ENCODE measurements at places on chromosomes 7 and 10.

DNA sequence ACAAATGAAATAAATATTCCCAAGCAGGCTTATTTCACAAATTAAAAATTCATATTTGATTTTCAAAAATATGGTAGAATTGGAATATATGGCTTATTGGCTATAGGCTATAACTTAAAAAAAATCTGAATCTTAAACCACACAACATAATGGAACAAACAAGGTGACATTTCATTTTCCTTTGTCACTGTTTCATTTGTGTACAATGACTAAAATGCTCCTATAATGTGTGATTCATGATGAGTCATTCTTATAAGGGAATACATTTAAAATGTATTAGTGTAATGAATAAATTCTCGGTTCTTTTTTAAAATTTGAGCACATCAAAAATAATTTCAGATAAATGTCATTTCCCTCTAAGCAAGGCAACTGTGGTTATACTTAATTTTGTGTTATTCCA is 148.0 kb upstream of the ANK3 start:
- DNase-seq = no peak

DNA sequence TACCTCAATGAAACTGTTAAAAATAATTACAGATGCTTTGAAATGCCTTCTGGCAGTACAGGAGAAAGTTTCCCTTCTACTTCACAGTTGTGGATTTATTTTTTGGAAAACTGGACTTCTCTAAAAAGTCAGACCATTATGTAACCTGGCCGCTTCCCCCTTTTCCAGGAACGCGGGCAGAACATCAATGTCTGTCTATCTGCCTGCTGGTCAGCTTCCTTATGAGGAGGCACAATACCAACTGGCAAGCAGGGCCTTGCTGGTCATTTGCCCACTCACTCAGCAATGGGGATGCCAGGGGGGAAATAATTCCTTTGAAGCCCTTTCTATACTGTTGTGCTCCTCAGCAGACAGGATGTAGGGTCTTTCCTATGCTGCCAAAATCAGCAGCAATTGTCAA is 22.5 kb upstream of the ADRB1 start:
- no peak for DNase-seq

GRCh38 chr7:157558516-157558874 is 221.7 kb downstream of the DNAJB6 start:
- DNase-seq = no peak

DNA sequence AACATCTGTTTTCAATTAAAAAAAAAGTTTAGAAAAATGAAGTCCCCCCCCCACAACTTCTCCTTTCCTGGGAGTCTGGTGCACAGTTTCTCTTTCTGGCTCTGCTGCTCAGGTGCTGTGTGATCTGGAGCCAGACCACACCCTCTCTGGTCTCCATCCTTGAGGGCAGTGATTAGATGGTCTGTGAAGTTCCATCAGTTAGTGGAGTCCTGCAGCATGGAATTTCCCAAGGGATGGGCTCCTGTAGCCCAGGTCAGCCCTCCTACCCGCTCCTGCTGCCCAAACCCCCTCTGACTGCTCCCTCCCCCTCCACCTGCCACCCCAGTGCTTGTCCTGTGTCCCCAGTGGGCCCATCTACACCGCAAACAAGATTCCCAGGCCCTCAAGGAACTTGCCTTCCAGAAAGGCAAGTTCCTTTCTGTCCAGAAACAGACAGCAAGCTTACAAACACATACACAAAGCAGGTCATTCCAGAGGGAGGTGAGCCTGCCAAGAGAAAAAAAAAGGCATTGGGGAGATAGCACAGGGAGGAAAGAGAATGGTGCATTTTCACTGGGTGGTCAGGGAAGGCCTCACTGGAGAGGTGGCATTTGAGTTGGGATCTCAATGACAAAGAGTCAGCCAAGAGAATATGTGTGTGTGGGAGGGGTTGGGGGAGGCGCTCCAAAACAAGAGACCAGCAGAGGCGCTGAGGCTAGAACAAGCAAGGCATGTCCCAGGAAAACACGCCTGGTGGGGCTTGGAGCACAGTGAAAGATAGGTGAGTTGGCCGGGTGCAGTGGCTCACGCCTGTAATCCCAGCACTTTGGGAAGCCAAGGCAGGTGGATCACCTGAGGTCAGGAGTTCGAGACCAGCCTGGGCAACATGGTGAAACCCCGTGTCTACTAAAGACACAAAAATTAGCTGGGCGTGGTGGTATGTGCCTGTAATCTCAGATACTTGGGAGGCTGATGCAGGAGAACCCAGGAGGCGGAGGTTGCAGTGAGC is 49.5 kb upstream of the SLC29A3 start:
- no peak for DNase-seq

DNA sequence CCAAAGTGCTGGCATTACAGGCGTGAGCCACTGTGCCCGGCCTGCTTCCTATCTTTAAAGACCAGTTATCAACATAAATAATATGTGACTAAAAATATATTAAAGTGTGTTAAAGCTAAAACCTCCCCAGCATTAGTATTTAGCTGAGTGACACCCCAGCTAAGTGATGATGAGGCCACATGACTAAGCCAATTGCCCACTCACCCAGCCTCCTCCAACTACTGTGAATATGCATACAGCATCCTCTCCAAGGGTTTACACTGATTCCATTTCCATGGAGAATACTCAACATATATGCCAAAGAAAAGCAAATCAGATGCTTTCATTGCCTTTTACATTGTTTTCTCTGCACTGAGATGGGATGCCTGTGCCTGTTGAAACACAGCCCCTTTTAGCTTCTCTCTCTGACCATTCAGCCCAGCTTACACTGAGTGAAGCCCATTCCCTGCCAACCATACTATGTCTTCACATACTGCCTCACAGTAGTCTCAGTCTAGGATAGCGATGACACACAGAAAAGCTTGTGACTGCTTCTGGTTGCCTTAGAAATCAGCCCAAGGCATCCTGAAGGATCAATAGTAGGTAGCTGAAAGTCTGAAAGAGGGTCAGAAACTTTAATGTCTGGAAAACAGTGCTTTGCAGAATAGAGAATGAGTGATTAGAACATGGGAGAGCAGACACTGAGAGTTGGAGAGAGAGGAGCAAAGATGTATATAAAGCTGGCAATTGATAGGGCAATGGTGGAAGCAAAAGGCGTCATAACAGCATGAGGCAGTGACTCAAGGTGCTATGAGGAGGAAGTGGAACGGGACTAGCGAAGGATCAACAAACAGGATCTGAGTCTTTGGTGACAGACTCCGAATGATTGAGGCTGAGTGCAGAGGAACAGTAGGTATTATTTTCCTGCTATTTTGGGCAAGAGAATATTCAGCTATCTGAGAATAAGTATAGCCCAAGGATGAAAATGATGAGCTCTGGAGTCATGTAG is 19.8 kb upstream of the ATE1 start:
- no peak for DNase-seq

DNA sequence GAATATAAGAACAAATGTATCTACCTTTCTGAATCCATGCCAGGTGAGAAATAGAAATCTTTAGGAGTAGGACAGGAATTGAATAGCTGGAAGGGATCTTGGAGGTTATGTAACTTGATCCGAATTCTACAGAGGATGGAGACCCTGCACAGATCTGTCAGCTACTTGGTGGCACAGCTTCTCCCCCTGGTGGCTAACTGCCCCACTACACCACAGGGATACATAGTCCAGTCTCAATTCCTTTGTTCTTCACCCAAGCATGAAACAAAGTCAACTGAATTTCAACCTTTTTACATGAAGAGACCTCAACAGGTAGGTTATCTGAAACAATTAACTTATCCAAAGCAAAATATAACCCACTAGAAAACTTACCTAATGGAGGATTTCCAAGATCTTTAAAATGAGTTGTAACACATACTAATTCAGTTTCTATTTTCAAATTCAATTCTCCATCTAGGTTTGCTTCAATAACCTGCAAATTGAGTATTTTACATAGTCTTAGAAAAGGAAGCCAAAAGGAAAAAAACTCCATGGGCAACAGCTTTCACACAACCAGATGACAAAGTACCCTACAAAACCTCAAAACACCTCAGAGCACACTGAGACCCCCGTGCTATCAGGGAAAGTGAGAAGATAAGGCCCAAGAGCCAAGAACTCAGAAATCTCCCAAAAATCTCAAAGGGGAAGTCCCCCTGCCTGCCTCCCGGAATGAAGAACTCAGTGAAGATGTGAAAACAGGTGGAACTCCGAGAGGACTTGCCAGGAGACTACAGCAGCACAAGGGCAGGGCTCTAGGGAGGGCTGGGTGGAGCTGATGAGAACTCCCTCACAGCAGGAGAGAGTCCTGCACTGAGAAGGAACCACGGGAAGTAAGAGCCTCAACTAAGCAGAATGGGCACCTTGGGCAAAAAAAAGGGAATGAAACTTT is 10.3 kb downstream of the HUS1 start:
- DNase-seq = peak; percentile 40

GRCh38 chr10:69092959-69093850 is 5.3 kb downstream of the SRGN start:
- peak; percentile 91 for DNase-seq

DNA sequence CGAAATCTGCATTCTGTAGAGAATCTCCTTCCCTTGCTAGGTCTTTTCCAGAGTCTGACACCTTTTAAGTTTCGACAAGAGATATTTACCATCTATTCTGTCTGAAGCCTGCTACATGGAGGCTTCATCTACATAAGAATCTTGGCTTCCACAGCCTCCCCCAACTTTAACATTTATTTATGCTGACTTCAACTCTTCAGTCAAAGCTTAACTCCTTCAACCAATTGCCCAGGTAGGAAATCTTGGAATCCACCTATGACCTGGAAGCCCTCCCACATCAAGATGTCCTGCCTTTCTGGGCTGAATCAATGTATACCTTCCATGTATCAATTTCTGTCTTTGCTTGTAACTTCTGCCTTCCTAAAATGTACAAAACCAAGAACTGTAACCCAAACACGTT is 54.7 kb downstream of the MINPP1 start:
- DNase-seq = no peak

DNA sequence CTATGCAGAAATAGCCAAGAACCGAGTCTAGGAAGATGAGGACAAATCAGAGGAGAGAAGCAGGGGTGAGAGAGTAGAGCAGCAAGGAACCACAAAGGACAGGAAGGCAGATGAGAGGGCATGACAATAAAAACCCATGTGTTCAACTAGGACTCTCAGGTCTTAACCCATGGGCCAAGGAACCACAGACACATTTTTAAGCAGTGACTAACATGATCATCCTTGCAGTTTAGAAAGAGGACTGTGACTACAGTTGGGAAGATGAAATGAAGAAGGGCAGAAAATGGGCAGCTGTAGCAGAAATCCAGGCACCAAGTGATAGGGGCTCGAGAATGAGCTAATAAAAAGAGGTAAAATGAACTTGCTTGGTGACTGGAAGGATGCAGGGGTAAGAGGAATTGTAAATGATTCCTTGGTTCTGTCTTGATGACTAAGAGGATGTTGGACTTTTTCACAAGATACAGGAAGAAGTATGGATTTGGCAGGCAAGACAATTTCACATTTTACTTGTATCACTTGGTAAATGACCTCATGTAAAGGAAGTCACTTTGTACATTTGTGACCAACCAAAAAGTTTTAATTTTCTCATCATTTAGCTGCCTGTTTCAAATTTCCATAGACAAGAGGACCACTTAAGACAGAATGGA is 22.8 kb downstream of the SGMS1 start:
- no peak for DNase-seq

DNA sequence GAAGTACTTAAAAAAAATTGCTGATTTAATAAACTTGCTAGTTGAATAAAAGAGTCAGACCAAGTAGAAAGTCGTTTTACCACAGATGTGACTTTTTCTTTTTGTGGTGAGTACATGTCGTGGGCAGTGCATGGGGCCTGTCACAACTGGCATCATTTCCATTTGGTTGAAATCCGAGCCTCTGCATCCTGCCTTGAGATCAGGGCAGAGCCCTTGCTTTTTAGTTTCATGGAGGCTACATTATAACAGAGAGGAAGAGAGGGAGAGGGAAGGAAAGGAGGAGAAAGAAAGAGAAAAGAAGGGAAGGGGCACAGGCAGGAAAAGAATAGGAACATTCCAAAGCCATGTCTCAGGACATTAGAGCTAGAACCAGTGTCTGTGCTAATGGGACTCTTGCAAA is 20.4 kb upstream of the INSYN2A start:
- no peak for DNase-seq

- DNase-seq = no peak
Observed at GRCh38 chr10:21076381-21076780, 179.3 kb upstream of the NEBL start.

DNA sequence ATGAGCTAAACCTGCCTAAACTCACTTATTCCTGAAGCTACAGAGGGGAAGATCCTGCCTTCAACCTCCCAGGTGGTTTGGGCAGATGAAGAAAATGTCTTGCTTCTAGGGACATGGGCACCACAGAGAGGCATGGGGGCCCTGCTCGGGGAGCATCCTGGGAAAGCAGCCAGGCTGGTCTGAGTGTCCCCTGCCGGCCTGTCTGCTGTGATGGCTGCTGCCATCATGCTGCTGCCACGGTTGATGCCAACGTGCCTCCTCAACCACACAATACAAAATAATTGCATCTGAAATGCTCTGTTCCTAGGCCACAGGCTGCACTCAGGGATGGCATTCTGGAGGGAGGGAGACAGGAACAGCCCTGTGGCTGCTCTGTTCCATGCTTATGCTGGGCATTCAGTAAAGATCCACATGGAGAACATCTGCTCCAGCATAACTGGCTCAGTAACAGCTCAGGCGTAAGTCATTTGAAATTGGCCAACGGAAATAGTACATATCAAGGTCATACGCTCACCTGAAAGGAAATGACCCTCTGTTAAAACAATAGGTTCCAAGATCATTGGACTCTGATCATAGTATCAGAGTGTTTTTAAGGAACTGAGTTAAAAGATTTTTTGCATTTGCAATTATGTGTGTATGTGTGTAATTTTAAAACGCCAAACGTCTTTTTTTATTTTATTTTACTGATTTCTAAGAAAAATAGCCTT is 299.0 kb downstream of the TNS3 start:
- no peak for DNase-seq

GRCh38 chr10:89867964-89868363 is 166.6 kb downstream of the KIF20B start:
- no peak for DNase-seq

GRCh38 chr10:90288391-90288933 is 569.4 kb downstream of the HTR7 start:
- DNase-seq = no peak

- no peak for DNase-seq
Observed at GRCh38 chr10:121983852-121984251, 5.1 kb upstream of the TACC2 start.

DNA sequence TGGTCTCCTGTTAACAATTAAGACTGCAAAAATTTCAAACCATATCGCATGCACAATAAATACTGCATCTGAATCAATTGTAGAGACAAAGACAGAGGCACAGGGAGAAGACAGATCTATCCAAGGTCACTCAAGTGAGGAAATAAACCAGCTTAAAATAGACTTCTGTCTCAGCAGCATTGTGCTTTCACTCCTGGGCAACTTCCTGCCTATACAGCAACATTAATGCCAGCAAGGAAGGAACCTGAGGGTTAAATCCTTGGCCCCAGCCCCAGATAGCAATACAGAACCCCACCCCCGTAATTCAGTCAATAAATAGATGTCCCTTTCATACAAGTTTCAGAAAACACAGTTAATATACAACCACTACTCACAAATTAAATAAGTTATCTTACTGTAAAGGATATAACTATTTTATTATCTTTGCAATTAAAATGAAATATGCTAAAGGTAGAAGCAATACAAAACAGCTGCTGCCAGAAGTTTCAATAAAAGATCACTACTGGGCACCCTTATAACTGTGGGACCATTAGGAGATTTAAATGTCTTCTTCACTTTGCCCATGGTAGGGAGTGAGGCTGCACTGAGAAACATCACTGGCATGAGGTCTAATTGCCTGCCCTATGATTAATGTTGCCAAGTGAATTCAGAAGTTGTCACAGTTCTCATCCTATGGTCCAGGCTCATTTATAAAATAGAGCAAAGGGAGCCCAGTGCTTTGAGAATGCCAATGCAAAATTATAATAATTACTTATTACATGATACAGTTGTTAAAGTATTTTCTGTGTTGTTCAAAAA is 49.4 kb downstream of the CAV1 start:
- DNase-seq = peak; percentile 60

Data from mucosa of gallbladder (tissue), 1 donor.